Esophagus squamous epithelium (tissue), 5 donors: ENCODE measurements at places on chromosomes 4 and X. TPM values are rescaled to one million over a fixed set of nuclear protein-coding genes. Genes with fewer than 3 reads are reported as not detected.

The GPR34 gene
- total RNA-seq, result 0.87 TPM

The WDFY3 gene
- 40.0 TPM for total RNA-seq

The ERCC6L gene
- total RNA-seq, result 6.4 TPM

The NSG1 gene
- total RNA-seq, result 21.2 TPM

The SMIM10L2A gene
- total RNA-seq, result 0.64 TPM

The MTTP gene
- 0.19 TPM for total RNA-seq

The NSUN7 gene
- total RNA-seq, result 2.4 TPM

The AWAT2 gene
- total RNA-seq, result not detected

The FREM3 gene
- not detected for total RNA-seq

The C4orf50 gene
- total RNA-seq, result 0.04 TPM

The HTRA3 gene
- 6.4 TPM for total RNA-seq

The UGT2A3 gene
- total RNA-seq, result not detected

The UCHL1 gene
- total RNA-seq, result 3.9 TPM

The MGAT4D gene
- not detected for total RNA-seq

The SPANXB1 gene
- total RNA-seq, result not detected

The CPE gene
- 50.4 TPM for total RNA-seq

The DGAT2L6 gene
- not detected for total RNA-seq

The WNK3 gene
- total RNA-seq, result 0.53 TPM

The F8A1 gene
- total RNA-seq, result 13.7 TPM

The NUDT10 gene
- 0.95 TPM for total RNA-seq

The PIR gene
- total RNA-seq, result 38.8 TPM

The MAB21L2 gene
- total RNA-seq, result 0.23 TPM

The SSX4 gene
- not detected for total RNA-seq

The RNF212 gene
- 0.53 TPM for total RNA-seq

The HSFX1 gene
- 0.35 TPM for total RNA-seq

The CITED1 gene
- not detected for total RNA-seq

The ZMAT1 gene
- total RNA-seq, result 0.82 TPM

The NEIL3 gene
- total RNA-seq, result 2.1 TPM

The PNMA5 gene
- total RNA-seq, result not detected

The ADRA2C gene
- total RNA-seq, result 4.6 TPM

The HUWE1 gene
- 105 TPM for total RNA-seq

The TMLHE gene
- 12.8 TPM for total RNA-seq
